ENCODE measurements at places on chromosomes 7 and 10.
A peak's percentile ranks its signal among the peaks of the same experiment; 100 is the strongest.

GRCh38 chr10:436013-436697, 253.3 kb downstream of the DIP2C start:
- no peak for DNase-seq

- DNase-seq, result no peak
These were observed 71.4 kb upstream of the NFKB2 start for GRCh38 chr10:102324061-102324460.

DNA sequence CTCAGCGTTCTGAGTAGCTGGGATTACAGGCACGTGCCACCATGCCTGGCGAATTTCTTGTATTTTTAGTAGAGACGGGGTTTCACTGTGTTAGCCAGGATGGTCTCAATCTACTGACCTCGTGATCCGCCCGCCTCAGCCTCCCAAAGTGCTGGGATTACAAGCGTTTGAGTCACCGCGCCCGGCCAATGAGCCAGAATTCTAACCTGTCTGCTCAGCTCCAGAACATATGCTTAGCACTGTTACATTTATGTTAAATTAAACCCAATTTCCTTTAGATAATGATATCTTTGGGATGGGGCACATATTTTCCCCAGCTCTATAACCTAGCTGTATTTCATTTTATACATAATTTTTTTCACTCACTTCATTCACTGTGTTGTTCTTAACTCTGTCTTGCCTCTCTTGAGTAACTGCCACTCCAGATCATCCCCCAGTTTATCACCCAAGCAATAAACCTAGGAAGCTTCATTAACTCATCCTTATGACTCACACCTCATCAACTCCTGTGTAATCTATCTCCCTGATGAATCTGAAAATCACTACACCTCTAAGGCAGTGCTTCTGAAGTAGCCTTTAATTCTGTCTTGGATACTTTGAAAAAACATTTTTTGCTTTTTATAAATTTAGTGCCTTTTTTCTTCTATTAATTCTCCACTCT, 559.7 kb upstream of the ZWINT start:
- no peak for DNase-seq

- peak; percentile 55 for DNase-seq
These were observed 774 bp downstream of the TUBGCP2 start for GRCh38 chr10:133307776-133308420.

DNA sequence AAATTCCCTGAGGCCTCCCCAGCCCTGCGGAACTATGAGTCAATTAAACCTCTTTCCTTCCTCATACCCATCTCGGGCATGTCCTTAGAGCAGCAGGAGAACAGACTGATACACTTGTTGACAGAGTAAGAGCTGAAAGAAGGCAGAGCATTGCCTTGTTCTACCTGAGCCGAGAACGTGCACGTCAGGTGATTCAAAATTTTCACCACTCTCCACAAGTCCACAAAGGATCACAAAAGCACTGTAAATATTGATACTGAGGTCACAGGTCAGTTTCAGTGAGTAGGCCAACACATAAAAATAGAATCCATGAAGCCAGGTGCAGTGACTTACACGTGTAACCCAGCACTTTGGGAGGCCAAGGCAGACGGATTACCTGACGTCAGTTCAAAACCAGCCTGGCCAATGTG, 27.8 kb downstream of the DCLRE1C start:
- DNase-seq, result no peak
